ENCODE measurements at places on chromosomes 3 and 15.

DNA sequence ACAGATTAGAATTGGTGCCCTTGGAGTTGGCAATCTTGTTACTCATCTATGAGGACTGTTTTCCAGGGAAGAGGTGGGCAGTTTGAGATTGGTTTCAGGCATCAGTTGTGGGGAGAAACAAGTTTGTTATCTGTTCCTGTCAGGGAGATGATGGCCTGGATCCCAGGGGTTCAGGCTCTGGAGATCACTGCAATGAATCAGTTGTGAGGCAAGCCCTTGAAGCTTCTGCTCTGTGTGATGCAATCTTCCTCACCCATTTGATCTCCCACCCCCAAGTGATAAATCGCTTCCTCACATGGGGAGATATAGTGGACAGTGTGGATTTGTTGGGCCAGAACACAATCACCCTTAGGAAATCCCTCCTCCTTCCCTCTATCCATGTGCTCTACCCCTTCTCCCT, 276.6 kb upstream of the LRTM1 start:
- DNase-seq, result no peak

DNA sequence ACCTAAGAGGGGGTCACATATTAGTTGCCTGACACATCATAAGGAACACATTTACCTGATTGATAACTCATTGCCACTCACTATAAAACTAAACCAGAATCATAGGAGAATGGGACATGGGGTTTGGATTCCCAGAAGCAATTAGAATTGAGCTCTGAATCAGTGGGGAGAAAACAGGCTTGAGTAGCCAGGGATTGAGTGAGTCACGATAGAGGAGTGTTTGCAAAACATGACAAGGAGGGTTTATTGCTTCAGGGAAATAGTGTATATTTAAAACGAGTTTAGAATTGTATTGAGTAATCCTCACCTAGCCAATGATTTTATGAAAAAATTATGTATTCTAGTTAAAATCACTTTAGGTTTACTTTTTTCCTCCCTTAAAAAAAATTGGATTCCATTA, 101.1 kb upstream of the THRB start:
- no peak for DNase-seq

- no peak for DNase-seq
These were observed 496.1 kb downstream of the FOXP1 start for GRCh38 chr3:71087143-71088018.

- DNase-seq, result no peak
These were observed 28.0 kb upstream of the TIMP4 start for GRCh38 chr3:12186515-12187286.

- peak; percentile 80 for DNase-seq
These were observed 8.6 kb downstream of the KLHL25 start for GRCh38 chr15:85785887-85786780.

DNA sequence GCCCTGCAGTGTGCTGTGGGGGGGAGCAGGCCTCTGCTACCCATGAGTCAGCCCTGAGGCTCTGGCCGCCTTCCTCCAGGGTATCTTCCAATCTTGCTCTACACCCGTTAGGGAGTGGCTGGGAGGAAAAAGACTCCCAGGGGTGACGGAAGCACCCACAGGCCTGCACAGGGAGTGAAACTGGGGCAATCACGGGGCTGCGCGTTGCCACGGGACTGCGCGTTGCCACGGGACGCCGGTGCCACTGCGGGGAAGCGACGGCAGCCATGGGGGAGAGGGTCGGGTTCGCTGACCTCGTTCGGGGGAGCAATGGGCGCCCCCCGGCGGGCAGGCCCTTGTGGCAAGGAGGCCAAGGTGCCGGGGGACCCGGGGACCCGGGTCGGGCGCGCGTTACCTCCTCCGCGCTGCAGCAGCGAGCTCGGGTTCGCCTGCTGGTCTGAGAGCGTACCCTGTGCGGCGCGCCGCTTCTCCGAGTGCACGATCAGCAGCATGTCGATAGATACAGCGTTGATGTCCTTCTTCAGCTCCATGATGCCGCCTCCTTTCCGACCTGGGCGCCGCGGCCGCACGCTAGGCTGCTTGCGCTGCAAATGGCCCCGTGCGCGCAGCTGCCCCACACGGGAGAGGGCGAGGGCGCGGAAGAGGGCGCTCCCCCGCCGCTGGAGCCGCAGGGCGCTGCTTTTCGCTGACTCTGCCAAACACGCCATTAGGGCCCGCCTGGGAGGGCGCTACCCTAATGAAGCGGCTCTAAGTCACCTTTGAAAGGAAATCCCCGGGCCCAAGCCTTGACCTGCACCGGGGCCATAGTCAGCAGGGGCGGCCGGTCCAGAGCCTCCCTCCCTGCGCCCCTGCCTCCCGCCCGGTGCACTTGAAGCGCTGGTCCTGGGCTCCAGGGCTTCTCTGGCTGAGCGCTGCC, at the start of gene KY:
Gene KY, minus strand, starts transcription at position 592 of the 916 bp plus-strand sequence. Its CDS starts 62 bp downstream, at position 530.
- DNase-seq, result peak; percentile 33
